ENCODE measurements at places on chromosomes 13 and 19.

GRCh38 chr19:5124111-5124855 lies 155.4 kb downstream of the KDM4B start:
- DNase-seq = no peak

DNA sequence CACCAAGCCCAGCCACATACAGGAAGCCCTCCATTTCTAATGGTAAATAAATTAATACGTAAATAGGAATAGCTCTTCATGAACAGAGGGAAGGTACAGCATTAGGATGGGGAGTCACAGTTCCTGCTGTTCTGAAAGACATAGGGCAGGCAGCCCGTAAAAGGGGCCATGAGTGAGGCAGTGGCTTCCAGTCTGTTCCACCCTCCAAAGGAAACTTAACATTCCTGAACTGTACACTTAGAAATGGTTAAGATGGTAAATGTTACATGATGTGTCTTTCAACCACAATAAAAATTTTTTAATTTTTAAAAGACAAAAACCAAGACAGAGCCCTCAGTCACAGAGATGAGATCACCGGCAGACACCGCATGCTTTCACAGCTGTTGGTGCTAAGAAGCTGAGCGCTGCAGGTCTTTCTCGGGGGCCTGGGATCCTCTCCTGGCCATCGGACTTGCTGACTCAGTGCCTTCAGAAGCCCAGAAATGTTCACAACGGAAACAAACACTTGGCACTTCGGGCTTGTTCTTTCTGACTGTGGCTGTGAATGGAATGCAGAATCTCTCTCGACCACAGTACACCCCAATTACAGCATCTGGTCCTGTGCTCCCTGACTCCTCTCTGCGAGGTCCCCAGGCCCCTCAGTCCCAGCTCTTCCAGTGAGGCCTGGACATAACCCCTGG lies 36.4 kb downstream of the EPS15L1 start:
- no peak for DNase-seq

- no peak for DNase-seq
Observed at GRCh38 chr19:18967358-18968146, 26.5 kb upstream of the HOMER3 start.

DNA sequence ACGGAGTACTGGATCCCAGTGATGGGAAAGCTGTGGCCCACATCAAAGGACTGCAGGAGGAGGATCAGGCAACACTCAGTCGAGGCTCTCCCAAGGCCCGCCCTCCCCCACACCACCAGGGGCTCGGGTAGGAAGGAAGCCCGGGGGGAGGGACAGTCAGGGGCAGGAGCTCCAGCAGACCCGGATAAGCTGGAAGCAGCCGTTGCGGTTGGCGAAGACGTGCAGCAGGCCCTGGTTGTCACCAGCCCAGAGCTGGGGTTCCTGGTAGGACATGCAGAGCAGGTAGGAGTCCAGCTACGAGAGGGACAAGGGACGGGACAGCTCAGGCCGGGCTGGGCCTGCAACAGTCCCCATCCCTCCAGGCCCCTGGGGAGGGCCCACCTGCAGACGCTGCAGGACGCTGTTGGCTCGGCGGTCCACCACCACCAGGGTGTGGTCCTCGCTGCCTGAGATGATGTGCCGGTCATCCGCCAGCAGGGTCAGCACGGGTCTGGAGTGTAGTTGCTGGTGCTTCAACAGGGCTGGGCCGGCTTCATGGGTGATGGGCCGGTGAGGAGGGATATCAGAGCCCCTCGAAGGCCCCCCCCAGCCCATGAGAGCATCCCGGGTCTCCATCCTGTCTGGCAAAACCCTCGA lies 1.9 kb downstream of the GNG14 start:
- no peak for DNase-seq

DNA sequence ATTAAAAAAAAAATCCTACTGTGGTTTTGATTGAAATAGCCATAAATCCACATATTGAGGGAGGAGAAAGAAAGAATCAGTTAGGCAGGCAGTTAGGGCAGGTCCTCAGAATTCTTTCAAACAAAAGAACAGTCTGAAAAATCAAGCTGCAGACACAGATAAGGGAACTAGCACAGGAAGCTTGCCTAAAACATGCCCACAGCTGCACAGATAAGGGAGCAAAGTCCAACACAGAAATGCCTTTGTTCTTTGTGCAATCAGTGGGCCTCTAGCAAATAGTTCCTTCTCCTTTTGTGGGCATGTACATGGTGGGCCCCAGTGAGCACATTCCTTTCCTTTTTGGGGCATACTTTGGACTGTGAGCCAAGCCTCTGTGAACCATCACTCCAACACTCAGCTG lies 42.7 kb downstream of the UTP14C start:
- DNase-seq = no peak

GRCh38 chr13:33550885-33551284 lies 265.3 kb upstream of the STARD13 start:
- DNase-seq = no peak

- DNase-seq = no peak
Observed at GRCh38 chr13:22696433-22696832, 484.3 kb upstream of the SGCG start.

- DNase-seq = no peak
Observed at GRCh38 chr19:41888926-41889325, 5.9 kb downstream of the ARHGEF1 start.

DNA sequence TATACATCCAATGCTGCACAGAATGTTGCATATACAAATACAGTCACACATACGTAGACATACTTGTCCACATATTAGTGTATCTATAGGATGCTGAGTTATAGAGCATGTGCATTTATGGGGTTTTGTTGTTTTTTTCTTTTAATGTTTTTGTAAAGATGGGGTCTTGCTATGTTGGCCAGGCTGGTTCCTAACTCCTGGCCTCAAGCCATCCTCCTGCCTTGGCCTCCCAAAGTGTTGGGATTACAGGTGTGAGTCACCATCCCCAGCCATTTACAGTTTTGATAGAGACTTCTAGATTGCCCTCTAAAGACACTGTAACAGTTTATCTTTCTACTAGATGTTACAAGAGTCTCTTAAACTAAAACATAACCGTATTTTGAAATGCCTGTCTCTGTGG lies 14.3 kb downstream of the HNRNPUL1 start:
- DNase-seq = no peak

GRCh38 chr19:18718015-18718526 lies 34.6 kb downstream of the CRTC1 start:
- DNase-seq = no peak

GRCh38 chr19:43526884-43527859 lies at the start of gene ETHE1:
Gene ETHE1 (minus strand): TSS chr19:43527201. CDS start chr19:43527177, 24 bp downstream.
- no peak for DNase-seq

DNA sequence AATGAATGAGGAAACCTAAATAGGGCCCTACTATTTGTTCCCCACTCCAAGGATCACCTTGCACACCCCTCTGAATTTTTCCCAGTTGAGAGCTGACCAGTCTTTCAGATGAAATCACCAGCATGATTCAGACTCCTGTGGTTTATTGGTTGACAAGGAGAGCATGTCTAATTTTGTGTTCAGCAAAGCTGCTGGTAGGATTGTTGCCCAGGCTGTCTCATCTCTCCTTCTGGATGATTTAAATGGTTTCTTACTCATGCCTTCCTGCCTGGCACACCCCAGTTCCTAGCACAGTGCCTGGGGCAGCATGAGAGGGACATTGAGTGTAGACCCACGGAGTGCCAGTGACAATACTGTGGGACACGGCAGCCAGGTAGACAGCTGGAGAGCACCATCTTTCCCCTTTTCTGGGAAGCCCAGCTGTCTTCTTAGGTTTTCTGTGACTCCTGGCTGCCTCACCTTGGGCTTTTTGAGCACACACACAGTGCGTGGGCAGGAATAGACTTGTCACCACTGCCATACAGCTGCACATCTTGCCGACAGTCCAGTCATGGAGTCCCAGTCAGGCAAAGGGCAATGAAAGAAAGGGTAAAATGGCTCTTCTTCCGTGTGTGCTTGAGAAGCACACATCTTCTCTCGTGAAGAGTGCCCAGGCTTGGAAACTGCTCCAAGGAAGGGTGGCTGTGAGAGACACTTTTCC lies 12.3 kb downstream of the FGF9 start:
- no peak for DNase-seq

DNA sequence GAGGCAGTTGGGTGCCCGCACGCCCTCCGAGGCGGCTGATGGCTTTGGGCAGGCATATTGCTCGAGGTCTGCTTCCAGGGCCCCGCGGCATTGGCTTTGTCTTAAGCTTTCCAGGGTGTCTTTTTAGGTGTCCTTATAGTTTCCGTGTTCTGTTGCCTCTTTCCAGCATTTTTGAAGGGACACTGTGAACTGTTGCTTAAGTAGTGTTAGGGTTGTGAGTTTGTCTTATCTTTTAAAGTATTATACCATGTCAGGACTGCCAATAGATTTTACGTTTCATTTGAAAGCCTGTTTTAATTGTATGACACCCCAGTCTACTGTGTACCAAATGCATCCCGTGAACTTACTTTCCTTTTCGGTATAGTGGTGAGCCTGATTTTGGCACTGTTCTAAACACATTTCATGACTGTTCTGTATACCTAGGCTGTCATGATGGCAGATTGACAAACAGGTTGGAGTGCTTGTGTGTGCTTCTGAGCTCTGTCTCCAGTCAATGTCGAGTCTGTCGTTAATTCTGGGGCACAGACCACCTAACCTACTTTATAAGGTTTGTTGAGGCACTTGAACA lies 656 bp downstream of the PCCA start:
- DNase-seq = no peak

DNA sequence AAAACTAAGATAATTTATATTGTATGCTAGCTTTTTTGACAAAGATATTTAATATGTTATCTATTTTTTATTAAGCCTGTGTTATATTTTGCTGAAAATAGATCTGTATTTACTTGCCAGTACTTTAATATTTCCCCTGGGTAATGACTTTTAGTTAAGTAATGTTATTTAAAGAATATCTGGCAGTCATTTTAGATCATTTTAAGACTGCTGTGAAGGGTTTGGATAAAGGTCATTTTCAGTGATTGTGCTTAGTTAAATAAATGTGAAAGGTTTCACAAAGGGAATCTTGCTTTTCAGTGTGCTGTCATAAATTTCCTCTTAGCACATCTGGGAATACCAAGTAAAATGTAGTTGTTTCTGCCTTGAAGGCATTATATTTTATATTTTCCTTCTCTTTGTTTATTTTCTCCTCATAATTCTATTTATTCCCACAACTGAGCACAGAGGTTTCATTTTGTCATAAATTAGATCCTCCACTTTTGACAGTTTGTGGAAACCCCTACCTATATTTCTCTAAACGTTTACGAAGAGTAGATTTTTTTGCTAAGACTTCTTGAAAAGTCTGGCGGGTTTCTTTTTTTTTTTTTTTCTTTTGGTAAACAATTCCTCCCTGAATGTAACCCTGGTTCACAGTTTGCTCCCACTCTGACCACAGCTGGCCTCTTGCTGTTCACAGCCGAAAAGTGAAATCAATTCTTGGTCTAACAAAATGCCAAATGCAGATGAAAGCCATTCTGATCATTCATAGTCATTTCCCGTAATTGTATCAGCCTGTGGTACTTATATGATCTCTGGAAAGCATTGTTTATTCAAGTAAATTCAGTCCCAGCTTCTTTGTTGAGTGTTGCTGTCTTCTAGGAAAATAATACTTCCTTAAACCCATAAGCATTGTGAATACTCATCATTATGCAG lies 87.8 kb downstream of the MAB21L1 start:
- DNase-seq = no peak

GRCh38 chr13:72851678-72852014 lies 69.7 kb downstream of the PIBF1 start:
- no peak for DNase-seq

- DNase-seq = no peak
Observed at GRCh38 chr13:93603043-93603442, 376.4 kb downstream of the GPC6 start.

- no peak for DNase-seq
Observed at GRCh38 chr19:4449022-4449638, 8.5 kb downstream of the UBXN6 start.

DNA sequence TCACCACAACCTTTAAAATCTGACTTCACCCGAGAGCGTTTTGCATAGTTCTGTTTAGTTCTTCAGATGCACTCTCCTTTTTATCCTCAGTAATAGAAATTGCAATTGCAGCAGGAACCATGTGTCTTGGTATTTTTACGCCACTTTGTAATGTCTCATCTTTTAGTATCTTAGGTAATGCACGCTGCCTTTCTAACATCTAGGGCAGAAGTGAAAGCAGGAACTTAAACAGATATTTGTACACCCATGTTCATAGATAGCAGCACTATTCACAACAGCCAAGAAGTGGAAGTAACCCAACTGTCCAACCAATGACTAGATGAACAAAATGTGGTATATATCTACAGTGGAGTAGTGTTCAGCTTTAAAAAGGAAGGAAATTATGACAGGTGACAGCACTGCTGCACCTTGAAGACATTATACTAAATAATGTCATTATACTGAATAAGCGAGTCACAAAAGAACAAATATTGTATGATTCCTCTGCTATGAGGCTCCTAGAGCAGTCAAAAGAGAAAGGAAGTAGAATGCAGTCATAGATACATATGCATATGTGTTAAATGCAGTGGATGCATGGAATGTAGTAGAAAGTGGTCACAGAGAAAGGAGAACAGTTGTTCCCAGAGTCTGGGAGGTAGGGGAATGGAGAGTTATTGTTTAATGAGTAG lies 105.9 kb upstream of the GJB6 start:
- no peak for DNase-seq

GRCh38 chr13:23620613-23621315 lies 50.6 kb downstream of the TNFRSF19 start:
- DNase-seq = no peak

Measured in SK-N-MC (cell line).